ENCODE measurements at places on chromosomes 7 and 10. TPM values are rescaled to one million over a fixed set of nuclear protein-coding genes. Genes with fewer than 3 reads are reported as not detected.

DNA sequence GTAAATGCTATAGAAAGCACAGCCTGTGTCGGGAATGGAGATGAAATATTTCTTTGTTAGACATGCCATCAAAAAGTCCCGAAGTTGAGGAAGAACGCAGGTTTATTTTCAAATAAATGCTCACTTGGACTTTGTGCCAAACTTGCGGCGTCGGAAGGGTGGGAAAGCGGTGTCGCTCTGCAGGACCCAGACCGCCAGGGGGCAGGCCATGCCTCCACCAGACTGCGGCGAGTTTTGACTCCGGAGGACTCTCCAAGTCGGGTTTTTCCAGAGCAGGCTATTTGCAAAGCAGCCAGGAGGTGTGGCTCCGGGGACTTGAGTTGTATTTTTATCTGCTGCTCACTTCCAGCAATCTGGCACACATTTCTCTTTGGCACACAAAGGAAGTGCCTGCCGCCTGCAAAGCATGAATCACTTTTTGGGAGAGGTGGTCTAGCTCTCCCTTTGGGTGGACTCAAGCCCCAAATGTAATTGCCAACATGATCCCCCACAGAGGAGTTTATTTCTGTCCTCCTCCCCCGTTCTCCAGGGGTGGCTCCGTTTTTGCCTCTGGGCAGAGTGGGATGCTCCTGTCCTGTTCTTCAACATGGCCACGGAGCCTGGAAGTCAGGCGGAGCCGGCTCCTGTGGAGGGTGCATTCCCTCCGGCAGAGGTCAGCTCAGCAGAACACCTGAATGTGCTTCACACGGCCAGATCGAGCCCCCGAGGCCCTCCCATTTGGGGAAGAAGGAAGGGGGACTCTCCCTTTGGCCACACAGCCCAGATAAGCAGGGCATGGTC, 82.3 kb upstream of the GPR26 start:
- peak; percentile 60 for DNase-seq

- no peak for DNase-seq
These were observed 121.6 kb upstream of the ZNF92 start for GRCh38 chr7:65251851-65252620.

- no peak for DNase-seq
These were observed 34.3 kb upstream of the ARL4A start for GRCh38 chr7:12653110-12653509.

DNA sequence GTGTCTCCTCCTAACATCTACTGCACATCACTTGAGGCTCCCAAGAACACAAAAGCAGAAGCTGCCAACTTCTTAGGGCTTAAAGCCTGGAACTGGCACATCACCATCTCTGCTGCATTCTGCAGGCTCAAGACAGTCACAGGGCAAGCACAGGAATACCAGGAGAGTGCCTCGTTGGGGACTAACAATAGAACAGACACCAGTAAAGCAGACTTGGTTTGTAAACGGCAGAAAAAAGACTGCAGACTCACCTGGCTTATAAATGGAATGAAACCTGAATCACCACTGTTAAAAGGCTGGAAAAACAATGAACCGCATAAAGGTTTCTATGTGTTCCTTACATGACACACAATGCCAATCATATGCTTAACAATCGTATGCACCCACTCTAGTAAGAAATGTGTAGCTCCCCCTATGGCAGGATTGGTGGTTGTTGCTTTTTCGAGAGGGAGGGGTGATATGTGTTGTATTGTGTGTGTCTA, 12.8 kb downstream of the RHEB start:
- DNase-seq, result no peak

DNA sequence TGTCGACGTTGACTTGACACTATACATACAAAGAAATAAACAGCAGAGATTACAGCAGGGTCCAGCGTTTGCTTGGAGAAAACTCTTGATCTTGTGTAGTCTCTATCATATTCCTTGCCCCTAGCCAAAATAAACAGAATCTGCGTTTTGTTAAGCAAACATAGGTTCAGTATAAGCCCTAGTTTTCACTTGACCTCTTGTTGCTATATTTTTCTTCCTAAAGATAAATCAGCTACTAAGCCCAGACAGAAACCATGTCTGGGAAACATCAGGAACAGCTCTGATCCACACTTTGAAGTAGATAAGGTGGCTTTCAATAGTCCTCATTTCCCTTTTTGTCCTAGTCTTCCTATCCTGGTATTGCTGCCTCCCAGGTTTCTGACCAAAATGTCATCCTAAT, 328.2 kb upstream of the MAGI2 start:
- DNase-seq, result no peak

GRCh38 chr7:120402079-120402767, 129.2 kb downstream of the KCND2 start:
- DNase-seq, result no peak

DNA sequence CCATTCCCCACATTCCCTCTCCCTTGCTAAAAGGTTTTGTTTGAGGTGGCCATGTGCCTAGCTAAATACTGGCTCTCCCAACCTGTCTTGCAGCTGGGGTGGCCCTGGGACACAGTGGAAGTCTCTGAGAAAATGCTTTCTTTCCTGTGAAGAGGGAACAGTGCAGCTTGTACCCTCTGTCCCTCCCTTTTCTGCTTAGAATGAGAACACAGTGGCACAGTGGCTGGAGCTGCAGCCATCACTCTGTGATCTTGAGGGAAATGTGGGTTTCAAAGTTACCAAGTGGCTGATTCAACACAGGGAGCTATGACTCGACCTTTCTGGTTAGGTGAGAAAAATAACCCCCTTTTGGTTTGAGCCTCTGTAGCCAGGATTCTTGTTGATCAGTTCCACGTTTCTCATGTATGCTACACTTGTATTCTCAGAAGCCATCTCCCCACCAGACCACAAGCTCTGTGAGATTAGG, 62.7 kb upstream of the CARD11 start:
- no peak for DNase-seq

- DNase-seq, result no peak
These were observed 380.7 kb downstream of the RPS24 start for GRCh38 chr10:78414380-78414779.

PLAC9 gene
- total RNA-seq, result 63.3 TPM
